ENCODE measurements at places on chromosomes 7 and 10.

DNA sequence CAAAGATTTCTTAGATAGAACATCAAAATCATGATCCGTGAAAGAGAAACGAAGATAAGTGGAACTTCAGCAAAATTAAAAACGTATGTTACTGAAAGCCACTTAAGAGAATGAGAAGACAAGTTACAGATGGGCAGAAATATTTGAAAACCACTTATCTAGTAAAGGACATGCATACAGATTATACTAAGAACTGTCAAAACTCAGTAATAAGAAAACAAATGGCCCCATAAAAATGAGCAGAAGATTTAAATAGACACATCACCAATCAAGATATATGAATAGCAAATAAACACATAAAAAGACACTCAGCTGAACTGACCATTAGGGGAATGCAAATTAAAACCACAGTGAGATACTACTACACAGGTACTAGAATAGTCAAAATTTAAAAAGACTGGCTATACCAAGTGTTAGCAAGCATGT is 343.7 kb downstream of the PTEN start:
- DNase-seq, result no peak

DNA sequence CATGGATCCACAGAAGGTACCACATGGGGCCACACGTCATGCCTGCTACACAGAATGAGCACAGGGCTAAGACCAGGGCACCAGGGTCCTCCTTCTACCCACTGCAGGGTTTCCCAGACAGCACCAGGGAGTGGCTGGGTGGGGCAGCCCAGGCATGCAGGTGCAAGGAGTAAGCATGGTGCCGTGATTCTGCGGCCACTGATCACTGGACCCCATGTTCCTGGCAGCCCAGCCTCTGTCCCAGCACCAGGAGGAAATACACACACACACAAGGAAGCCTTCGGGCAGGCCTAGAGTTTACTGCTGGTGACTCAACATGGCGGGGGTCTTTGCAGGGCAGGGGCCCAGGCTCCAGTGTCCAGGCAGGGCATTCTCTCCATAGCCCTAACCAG is 13.9 kb downstream of the ATP6V1F start:
- no peak for DNase-seq

DNA sequence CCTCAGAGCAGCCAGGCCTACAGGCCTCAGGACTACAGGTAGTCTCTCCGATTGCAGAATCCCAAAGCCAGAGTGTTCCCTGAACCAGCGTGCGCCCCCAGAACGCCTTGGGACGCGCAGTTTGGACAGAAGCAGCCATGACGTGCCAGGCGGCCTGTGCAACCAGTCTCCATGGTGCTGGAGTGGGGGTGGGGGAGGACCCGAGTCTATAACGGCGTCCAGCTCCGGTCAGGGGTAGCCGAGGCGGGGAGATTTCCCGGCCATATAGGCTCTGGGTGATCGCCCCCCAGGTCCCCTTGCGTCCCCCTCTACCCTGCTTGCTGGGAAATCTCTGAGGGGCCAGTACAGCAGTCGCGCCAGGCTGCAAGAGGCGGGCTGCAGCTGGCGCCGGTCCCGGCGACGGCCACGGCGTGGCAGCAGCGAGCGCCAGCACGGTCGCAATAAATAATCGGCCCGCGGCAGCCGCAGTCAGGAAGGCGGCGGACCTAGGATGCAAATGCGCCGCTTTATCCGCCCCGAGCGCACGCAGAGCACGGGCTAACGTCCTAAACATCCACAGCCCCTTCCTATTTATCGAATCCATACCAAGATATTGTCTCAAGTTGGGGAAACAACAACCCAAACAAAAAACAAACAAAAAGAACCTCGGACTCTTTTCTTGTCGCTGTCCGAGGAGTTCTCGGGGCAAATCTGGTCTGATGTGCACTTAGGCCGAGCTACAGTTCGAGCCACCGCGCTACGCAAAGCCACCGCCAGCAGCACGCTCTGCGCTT is 1.6 kb downstream of the HOXA3 start:
- DNase-seq, result peak; percentile 42

DNA sequence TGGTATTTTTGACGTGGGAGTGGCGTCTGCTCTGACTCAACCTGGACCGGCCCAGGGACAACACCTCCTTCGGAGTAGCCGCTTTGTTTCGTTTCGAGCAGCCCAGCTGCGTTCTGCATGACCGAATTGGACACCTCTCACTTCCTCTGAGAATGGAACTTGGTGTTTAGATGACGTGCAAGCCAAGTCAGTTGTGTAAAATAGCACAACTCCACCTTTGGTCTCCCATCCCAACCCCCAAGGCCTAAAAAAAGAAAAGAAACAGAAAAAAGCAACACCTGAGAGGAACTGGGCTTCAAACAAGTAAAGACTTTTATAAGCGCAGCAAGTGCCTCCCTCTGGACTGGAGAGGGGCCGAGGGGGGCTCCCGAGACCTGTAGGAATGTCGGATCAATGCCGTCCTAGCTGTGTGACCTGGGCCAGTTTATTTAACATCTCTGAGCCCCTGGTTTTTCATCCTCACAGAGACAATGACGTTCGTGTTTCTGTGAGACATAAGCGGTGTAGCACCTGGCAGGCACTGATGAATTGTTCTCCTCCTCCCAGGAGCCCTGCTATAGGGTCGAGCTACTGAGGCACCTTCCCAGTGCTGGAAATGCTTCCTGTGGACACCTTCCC is 52.0 kb upstream of the SMNDC1 start:
- DNase-seq, result no peak

DNA sequence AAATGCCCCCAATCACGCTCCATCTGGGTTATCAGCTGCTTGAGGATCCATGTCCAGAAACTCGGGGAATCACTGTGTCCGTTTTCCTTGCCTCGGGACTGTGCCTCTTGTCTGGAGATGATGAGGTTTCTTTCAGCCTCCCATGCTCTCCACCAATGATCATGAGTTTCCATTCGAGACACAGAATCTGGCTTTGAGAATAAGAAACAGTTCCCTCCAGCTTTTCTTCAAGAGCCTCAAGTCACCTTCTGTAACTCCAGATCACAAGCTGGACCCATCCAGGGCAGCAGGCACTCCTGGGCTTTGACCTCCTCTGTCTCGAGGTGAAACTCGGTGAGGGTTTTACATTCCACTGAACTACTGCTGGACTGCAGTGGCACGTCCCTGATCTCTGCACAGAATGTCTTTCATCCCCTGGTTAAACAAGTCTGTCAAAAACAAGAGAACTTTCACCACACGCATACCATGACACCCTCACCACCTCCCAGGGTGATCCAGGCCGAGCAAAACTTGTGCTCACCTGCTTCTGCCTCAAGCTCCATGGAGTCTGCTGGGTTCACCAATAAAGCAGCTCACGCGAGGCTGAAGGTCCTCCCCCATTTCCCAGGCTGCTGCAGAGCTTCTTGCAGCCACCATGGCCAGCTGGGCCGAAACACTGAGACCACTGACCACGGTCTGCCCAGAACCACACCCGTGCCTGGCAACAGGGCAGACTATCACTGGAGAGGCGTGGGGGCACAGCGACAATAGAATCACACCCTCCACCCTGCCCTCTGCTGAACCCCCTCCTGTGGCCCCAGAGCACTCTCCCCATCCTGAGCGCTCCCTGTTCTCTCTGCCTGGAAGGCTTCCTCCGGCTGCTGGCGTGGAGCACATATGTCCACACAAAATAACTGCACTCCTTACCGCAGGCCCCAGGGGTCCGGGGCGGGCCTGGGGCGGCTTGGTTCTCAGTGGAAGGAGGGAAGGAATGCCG is 25.1 kb downstream of the MAT1A start:
- DNase-seq, result no peak

DNA sequence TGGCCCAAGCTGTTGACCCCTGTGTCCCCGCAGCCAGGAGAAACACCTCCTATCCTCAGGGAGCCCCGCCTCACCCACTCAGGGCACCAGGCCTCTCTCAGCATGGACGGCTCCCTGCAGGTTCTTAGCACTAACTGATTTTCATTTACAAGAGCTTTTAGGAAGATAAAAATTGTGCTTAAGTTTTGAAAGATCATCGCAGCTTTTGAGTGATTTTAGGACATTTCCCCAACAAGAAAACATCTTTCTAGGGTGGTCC is 22.1 kb downstream of the EBF3 start:
- no peak for DNase-seq

DNA sequence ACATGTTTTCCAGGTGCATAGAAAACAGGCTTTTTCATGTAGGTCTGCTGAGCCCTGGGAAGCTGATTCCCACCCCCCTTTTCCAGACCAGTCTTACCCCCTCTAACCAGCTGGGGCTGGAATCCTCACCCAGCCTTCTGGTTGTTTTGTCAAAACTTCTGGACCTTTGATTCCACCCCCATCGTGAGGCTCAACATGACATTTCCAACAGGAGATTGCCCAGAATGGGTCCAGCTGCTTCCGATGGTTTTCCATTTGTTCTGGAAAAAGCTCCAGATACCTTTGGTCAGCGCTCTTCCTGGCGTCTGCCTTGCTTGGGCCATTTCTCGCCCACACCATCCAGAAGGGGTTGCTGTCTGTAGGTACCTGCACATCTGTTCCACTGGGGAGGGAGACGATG is 41.5 kb downstream of the MINDY4 start:
- DNase-seq, result no peak

DNA sequence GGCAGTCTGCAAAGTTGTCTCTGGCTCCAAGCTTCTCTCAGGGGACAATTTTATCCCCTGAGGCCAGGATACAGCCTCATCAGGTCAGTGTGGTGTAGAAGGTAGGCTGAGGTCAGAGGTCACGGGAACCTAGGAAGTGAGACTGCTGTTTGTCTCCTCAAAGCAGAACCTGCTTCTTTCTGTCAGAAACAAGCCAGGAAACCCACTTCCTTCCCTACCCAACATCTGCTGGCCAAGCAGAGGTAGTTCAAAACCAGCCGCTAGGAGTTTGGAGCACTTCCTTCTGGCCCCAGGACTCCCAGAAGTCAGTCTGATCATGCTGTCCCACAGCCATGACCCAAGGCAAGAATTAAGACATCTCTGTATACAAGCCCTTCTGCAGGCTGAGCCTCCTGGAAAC is 12.2 kb downstream of the CLRN3 start:
- DNase-seq, result no peak

GRCh38 chr7:17159500-17160037 is 138.9 kb upstream of the AHR start:
- no peak for DNase-seq

GRCh38 chr7:91912494-91912893 is 28.2 kb upstream of the AKAP9 start:
- DNase-seq, result peak; percentile 40

- DNase-seq, result no peak
Observed at GRCh38 chr10:28201410-28202400, 101.2 kb downstream of the MPP7 start.

DNA sequence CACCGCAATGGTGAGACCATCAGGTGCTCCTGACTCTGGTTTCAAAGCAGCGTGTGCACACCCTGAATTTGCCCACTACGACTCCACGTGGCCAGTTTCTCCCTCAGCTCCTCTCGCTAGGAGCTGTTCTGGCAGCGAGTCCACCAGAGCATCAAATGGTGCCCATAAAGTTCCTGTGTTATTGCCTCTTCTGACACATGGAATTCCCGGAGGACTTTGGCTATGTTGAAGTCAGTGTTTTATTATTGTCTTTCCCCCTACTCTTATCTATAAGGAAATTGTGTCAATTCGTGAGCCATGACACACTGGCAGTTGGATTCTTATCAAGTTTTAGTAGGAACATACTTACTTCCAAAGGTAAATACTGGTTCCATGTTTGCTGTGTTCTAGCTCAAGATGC is 53.9 kb upstream of the NPVF start:
- no peak for DNase-seq

DNA sequence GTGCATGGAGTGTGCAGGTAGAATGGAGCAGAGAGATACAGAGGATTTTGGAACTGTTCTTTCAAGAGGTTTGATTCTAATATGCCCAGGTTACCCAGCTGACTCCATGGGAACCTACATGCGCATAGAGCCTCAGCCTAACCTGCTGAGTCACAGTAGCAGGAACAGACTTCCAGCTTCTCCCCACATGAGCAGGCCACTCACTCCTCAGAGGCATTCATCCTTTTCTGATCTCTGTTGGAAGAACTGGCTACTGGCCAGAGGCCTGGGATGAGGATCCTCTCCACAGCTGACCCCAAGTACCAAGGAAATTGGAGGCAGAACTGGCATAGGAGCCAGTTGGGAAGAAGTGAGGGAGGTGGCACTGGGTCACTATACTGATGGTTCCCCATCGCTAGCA is 17.9 kb upstream of the CCSER2 start:
- DNase-seq, result peak; percentile 42

DNA sequence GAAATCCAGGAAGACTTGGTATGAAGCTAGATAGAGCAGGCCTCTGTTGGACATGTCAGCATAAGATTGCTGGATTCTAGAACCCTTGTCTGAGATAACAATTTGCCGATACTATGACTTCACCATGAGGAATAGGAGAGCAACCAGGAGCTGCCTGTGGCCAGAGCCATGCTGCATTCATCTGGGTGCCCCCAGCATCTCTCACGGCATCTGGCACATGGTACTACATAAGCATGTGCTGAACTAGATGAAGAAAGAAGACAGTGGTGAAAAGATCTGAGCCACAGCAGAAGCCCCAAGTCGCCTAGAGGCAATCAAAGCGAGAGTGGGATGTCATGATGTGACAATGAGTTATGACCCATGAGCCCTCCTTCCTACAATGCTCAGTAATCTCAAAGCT is 19.5 kb downstream of the GOT1 start:
- no peak for DNase-seq

DNA sequence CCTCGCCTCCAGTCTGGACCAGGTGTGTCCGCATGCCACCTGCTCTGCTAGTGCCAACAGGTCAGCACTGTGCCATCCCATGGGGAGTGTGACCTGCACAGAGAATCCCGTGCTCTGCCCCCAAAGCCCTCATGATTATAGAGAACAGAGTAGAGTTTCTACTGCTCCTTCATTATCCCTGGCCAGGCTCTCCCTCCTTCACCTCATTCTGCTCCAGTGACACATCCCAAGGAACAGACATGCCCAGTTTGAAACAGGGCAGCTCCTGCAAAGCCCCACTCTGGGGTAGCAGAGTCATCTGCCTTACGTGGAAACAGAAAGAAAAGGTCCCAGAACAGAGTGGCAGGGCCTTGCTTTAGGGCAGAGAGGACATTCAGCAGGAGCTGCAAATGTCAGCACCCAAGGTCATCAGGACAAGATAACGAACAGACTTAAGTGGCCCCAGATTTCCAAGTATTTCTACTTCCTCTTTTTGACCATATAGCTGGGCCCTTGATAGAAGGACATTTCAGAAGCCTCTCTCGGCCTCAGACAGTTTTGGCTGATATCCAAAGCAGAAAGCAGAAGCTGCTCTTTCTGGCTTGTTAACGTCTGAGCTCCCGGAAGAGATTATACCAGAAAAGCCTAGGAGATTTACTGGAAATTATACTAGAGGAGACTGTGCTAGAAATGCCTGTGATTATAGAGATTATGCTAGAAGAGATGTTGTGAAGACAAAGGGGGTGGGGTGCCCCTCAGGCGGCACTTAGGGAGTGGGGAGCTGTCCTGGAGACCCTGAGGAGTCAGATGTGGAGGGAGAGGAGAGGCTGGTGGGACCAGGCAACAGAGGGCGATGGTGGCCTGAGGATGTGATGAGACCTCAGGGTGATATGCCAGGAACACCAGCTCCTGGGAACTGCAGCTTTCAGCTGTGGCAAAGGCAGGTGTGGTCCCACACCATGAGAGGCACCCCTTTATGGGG is 12.6 kb downstream of the TMEM176B start:
- peak; percentile 11 for DNase-seq

- DNase-seq, result no peak
Observed at GRCh38 chr10:51861051-51861450, 161.7 kb upstream of the CSTF2T start.

GRCh38 chr10:49005270-49005669 is 65.6 kb upstream of the LRRC18 start:
- no peak for DNase-seq

Measured in amniotic epithelial cell (primary cell).